ENCODE measurements at places on chromosomes 2 and 18. TPM values are rescaled to one million over a fixed set of nuclear protein-coding genes. Genes with fewer than 3 reads are reported as not detected.

DNA sequence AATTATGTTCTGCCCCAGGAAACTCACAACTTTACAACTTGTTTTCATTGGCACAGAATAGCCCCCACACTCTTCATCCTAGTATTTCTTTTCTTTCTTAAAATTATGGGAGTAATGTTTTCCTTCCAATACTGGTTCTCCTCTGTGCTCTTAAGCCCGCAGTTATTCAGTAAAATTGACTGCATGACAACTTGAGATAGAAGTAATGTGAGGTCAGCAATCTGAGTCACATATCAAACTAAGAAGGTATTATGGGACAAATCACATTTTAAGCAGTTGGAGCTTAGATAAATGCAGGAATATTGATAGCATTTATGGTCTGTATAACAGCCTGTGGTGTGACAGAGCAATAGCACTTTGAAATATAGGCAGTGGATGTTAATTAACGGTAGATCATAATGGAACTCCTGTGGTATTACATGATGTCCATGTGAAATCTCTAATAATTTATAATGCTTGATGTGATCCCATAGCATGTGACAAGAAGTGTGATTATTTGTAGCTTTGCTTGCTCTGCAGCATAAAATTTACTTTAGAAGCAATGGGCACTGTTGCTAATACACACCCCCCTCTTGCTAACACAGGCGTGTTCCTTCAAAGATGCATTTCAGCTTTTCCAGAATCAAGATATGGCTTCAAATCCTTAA is 351.4 kb upstream of the CDH20 start:
- no peak for DNase-seq

- no peak for DNase-seq
These were observed 165.2 kb upstream of the DTNA start for GRCh38 chr18:34544930-34545329.

GRCh38 chr2:24616616-24617015 is 125.6 kb downstream of the NCOA1 start:
- no peak for DNase-seq

Gene DYSF
- 20.6 TPM for polyA plus RNA-seq

GRCh38 chr18:14748496-14748895 is 524 bp downstream of the ANKRD30B start:
- DNase-seq, result no peak

DNA sequence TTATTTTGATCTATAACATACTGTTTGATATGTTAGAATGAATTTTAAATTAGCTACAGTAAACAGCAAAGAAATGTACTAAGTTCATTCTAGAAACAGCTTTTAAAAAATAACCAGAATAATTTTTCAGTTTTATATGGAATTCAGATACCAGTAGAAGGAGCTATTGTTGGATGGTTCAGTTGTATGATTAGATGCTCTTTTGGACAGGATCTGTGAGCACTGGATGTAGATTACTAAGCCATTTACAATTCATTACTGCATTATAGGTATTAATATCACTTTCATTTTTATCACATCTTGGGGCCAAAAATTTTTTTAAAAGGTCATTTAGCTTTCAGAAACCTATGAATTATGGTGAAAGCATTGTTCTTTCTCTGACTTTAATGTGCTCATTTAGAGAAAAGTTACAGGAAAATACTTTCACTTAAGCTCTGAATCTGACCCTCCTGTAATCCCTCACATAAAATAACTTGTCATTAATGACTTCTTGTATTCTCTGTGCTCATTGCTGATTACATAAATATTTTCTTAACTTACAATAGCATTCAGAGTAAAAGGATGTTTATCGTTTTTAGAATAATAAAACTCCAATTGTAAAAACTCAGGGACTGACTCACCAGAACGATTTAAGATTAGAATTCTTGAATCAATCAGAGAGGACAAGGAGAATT is 750.2 kb downstream of the SLC4A3 start:
- no peak for DNase-seq

DNA sequence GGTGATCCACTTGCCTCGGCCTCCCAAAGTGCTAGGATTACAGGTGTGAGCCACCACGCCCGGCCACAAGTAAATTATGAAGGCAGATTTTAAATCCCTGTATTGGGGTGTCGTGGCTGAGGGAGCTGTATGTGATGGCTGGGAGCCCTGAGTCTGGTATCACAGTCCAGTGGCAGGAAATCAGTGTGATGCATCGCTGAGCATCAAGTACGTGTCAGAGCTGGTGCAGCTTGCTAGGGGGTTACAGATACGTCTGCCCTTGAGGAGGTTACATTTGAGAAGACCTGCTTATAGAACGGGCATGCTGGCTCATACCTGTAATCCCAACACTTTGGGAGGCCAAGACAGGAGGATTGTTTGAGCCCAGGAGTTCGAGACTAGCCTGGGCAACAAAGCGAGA is 4.3 kb downstream of the ENOSF1 start:
- no peak for DNase-seq

GRCh38 chr2:134603966-134604365 is 114.8 kb downstream of the TMEM163 start:
- DNase-seq, result no peak

Gene SCG2
- 0.07 TPM for polyA plus RNA-seq

Gene PTRHD1
- polyA plus RNA-seq, result 20.4 TPM

DNA sequence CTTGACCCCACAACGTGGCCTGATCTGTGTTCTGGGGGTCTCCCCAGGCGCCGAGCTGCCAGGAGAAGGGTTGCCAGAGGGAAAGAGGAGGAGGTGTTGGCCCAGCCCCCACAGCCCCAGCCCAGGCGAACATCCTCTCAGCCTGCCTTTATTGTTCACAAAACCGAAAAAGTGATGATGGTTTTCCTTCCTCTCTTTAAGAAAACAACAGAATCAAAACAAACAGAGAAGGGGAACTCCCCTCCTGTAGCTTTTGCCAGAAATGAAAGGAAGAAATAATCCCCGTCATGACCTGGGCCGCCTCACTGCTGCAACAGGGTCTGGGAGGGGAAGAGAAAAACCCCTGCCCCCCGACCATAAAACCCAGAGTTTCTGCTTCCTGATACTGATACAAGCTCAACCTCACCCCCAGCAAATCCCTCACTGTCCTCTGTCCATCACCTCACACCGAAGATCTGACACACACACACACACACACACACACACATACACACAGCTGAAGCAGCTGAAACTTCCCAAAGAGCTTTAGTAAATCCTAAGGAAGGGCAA is 52.0 kb downstream of the ZFP36L2 start:
- peak; percentile 58 for DNase-seq

- no peak for DNase-seq
These were observed 88.5 kb downstream of the PRKCE start for GRCh38 chr2:45739796-45740485.

Gene C2orf78
- not detected for polyA plus RNA-seq

DNA sequence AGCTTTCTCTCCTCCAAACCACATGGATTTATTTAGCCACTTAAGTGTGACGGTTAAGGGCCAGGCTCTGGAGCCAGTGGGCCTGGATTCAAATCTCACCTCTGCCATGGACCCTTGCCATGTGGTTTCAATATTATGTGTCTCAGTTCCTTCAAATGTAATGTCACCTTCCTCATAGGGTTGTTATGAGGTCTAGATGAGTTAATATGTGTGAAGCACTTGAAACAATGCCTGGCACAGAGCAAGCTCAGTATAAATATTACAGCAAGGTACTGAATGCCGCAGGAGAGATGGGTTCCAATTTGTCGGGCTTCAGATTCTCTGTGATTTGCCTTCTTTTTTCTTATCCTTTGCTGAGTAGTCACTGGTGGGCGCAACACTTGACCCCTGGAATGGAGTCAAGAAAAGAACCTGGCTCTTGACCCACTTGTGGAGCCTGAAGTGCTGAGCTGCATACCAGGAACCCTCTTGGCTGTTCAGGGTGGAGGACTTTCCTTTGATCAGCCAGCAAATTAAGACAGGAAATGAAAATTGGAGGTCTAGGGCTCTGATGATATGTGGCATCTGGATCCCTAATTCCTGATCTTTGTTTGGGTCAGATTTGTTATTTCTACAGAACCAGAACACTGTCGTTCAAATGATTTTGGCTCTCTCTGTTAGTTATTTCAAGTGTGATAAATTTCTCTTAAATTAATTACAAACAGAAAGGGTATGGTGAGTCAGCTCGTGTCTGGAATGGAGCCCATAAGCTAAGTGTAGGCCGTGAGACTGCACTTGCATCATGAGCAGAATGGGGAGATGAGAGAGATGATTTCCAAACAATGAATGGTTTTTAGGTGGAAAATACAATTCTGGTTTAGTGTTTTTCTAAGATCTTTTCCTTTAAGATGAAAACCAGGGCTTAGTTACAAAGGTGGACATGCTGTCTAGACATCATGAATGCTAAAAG is 293.0 kb downstream of the KCNS3 start:
- DNase-seq, result no peak

Gene GRP
- polyA plus RNA-seq, result not detected

DNA sequence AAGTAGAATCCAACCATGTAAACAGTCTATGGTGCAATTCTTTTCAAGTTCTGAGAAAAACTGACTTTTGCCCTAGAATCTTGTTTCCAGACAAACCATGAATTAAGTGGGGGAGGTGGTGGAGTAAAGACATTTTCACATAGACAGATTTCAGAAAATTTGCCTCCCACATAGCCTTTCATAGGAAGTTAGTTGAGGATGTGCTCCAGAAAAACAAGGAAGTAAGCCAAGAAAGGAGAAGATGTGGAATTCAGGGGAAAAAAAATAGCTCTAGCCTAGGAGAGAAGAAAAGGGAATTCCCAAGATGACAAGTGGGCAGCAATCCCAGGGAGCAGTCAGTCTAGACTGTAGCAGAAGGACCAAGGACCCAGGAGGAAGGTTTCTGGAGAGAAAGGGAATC is 17.4 kb downstream of the RUFY4 start:
- DNase-seq, result no peak

Gene PLEKHM3
- polyA plus RNA-seq, result 8.5 TPM

- DNase-seq, result no peak
These were observed 32.5 kb downstream of the HPCAL1 start for GRCh38 chr2:10335046-10335840.

DNA sequence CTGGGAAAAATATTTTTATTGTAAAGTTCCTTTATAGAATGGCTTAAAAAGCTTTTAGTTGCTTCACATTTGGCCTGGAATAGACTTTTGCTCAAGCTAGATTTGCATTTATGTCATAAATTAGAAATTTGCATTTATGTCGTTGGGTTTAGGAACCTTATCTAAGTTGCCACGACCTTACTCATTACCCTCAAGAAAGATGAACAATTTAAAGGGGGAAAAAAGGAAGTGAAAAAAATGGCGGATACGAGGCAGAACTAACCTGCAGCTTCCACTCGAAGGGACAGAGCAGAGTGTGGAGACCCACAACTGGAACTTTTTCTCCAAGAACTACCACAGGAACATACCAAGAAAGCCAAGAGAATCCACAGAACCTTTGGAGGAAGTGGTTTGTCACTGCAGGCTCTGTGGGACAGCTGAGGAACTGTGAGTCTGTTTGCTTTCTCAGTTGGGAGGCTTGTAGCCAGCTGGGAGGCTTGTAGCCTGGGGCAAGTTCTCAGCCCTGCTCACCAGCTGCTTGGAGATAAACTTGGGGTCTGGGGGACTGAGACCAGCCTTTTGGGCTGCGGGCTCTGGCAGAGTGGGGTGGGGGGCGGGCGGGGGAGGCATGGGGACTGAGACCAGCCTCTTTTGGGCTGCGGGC is 349.9 kb upstream of the MEIS1 start:
- no peak for DNase-seq

Gene GALNT14
- 0.65 TPM for polyA plus RNA-seq

GRCh38 chr2:98394595-98395153 is 48.4 kb downstream of the CNGA3 start:
- DNase-seq, result no peak

DNA sequence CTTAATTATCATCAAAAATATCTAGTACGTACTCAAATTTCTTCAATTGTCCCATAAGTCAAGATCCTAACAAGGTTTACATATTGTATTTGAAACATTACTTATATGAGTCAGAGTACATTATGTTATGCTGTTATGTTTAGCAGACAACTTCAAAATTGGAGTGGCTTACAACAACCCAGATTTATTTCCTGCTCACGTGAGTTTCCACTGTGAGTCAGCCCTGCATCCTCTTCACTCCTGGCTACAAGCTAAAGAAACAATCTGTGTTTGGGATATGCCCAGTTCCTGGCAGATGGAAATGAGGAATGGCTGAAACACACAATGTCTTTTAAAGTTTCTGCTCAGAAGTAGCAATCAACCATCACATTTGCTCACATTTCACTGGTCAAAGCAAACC is 31.5 kb upstream of the TANC1 start:
- no peak for DNase-seq

Gene CYP26B1
- 6.2 TPM for polyA plus RNA-seq
